LHCN-M2 (cell line): ENCODE measurements at places on chromosomes 5 and 9.

GRCh38 chr5:42005561-42006153 is 80.6 kb downstream of the FBXO4 start:
- DNase-seq, result peak; percentile 19

DNA sequence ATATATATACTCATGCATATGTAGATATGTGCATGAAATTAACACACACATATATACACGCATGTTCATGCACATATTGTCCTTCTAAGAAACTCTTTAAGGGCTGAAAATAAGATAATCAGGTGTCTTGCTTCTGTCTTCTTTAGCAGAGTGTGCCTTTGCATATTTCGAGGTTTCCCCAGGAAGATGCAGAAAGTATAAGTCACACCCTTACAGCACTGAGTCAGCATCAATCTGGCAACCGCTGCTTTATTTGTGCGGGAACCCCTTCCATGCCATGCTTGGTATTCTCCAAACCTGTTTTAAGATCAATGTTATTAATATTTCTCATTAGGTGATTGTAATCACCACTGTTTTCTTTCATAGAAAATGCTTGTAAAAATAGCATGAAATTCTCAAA is 557.9 kb downstream of the CAAP1 start:
- no peak for DNase-seq

DNA sequence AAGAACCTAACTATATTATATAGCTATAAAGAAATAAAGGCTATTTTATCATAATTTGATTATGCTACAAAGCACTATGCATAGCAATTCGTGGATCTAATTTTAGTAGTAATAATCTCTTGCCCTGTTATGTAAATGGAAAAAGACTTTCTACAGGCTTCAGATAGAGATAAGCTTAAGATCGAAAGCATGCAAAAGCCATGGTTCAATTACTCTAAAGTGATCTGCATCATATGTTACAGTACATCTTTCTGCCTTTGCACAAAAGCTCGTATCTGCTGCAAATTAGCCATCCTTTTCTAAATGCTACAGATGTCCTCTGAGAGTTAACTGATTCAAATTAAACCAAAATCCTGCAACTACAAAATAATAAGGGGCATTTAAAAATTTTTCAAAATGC is 234.8 kb upstream of the TMEM161B start:
- DNase-seq, result no peak

- no peak for DNase-seq
Observed at GRCh38 chr5:6717687-6718086, 4.5 kb downstream of the TENT4A start.

DNA sequence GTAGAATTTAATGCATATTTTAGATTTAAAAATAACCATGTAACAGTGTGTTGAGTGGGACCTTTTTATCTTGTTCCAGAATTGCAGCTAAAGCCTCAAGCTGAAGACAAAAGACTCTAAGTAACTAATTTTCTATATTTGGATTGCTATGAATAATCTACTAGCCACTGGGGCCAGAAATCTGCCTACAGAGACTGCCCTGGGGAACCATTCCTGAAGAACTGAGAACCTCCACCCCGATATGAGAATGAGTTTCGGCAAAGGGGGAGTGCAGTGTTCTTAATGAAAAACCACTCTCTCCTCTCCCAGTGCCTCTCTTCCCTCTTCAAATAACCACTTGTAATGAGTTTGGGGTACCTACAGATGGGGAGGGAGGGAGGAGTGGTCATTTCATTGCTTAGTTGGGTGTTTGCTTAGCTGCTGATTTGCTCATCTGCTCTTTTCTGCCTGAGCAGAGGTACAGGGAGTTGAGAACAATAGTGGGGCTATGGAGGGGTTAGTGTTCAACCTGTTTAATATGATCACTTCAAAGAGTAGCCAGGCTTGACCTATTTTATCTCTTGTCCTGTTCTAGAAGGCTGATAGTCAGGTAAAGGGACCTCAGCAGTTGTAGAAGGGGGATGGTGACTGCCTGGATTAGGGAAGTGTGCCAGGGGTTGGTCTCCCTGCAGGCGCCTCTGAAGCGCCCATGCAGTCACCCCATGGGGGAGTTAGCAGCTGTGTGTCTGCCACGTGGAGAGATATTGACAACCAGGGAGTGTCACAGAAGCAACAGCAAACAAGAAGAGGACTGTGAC is 47.7 kb downstream of the ATG10 start:
- DNase-seq, result no peak

DNA sequence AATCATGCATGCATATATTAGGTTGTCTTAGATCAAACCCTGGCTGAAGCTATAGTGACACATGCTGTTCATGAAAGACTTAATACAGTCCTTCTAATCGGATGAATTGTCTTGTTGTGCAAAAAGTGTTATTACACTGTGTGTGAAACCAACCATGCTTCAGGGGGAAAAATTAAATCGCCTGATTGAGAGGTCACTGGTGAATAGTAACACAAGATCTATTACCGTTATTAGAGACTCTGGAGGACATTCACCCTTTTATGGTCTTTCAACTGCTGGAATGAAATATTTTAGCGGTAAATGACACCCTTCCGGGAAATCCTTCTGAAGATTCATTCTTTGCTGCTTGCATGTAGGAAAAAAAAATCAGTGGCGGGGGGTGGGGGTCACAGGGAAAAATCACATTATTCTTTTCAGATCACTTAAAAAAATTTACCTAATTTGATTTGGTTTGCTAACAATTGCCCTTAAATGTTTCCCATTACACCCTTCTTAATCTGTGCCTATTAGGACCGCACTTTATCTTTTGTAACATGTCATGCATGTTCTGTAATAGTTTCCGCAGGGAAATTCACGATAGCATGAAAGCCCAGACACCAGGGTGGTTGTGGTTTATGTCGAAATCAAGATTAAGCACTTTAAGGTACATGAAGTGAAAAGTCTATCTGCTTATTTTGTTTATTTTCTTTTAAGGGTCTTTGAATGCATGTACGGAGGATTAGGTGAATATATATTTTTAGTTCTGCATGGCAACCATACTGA is 120.6 kb downstream of the FOCAD start:
- no peak for DNase-seq

- no peak for DNase-seq
Observed at GRCh38 chr9:77978086-77978781, 53.4 kb downstream of the GNAQ start.

- DNase-seq, result no peak
Observed at GRCh38 chr5:2658881-2659470, 92.5 kb downstream of the IRX2 start.
